Amniotic epithelial cell (primary cell): ENCODE measurements at places on chromosomes 16 and 17.

GRCh38 chr16:24540602-24541210 is 1.3 kb downstream of the RBBP6 start:
- DNase-seq: no peak

- DNase-seq: peak; percentile 96
These were observed 211.7 kb upstream of the CHMP6 start for GRCh38 chr17:80779961-80780380.

DNA sequence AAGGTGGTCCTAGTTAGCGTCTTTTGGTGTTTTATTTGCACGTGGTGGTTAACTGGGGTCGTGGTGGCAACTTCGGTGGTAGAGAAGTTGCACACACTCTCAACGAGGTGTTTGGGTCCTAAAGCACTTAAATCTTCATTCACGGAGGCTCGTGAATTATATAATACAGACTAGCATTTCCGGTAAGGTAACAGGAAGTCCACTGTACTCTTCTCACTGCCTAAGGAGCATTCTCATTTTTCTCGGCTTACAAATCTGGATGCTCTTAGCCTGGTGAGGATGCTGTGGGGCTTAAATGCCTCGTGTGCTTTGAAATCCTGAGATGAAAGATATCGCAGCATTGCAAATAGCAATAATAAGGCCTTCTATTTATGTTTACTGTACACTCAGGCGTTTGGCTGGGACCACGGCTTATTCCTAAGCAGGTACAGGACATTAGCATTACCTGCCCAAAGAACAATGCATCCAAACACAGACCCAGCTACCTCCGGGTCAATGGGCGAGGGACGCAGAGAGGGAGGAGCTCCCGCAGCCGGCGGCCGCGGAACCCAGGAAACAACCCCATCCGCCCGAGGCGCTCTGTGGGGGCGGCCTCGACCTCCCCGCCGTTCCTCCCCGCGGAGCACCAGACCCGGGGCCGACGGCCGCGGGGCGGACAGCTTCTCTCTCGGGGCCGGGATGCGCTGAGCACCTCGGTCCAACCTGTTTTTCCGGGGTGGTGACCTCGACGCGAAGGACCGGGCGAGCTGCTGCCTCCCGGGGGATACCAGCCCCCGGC is 856 bp downstream of the DNAJA2 start:
- DNase-seq: peak; percentile 33

DNA sequence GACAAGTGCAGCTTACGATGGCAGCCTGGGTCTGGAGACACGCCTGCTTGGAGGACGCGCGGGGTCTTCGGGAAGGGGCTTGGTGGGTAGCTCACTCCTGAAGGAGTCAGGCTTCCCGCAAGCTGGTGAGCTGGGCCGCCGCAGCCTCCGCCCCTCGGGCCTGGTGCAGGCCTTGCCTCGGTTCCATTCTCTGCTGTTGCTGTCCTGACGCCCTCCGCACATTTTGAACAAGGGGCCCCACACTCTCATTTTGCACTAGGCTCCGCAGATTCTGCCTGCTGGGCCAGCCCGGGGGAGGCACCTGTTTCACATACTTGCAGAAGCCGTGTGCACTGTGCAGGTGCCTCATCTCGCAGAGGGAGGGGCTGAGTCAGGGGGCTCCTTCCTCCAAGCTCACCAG is 31.9 kb upstream of the CBX4 start:
- no peak for DNase-seq

DNA sequence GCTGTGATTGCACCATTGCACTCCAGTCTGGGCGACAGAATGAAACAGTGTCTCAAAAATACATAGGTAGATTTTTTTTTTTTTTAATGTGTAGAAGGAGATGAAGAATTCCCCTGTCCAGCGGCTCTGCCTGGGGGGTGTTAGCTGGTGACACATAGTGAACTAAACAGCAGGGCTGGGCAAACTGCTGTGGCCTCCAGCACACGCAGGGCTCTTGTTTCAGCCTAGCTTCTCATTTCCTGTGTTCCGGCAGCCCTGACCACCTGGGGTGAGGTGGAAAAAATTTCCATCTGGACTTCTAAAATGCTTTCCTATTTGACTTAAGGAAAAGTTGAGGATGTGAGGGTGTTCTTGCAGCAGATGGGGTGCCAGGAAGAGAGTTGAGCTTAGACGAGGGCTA is 33.3 kb upstream of the RGS9 start:
- DNase-seq: no peak

GRCh38 chr17:17398188-17398942 is 78.4 kb upstream of the MED9 start:
- DNase-seq: peak; percentile 82

DNA sequence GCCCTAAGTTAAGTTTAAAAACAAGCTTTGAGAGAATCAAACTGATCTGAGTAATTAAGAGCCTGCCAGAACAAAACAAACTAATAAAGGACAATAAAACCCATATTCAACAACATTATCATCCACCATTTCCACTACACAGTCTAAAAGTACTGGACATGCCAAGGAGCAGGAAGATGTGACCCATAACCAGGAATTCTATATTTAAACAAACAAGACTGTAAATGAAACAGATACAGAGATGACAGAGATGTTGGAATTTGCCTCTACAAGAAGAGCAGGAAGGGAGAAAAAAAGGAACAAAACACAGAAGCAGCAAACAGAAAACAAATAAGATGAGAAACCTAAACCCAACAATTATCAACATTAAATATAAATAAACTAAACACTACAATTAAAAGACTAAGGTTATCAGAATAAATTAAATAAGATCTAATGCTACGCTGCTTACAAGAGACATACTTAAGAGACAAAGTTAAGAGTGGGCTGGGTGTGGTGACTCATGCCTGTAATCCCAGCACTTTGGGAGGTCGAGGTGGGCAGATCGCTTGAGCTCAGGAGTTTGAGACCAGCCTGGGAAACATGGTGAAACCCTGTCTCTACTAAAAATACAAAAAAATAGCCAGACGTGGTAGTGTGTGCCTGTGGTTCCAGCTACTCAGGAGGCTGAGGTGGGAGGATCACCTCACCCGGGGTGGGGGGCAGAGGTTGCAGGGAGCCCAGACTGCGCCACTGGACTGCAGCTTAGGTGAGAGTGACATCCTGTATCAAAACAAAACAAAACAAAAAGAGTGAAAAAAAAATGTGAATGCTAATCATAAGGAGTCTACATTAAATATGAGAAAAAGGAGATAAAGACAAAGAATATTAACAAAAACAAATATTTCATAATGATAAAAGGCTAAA is 50.6 kb downstream of the CREBBP start:
- DNase-seq: peak; percentile 39

GRCh38 chr17:19242926-19243325 is 5.8 kb downstream of the EPN2 start:
- no peak for DNase-seq

DNA sequence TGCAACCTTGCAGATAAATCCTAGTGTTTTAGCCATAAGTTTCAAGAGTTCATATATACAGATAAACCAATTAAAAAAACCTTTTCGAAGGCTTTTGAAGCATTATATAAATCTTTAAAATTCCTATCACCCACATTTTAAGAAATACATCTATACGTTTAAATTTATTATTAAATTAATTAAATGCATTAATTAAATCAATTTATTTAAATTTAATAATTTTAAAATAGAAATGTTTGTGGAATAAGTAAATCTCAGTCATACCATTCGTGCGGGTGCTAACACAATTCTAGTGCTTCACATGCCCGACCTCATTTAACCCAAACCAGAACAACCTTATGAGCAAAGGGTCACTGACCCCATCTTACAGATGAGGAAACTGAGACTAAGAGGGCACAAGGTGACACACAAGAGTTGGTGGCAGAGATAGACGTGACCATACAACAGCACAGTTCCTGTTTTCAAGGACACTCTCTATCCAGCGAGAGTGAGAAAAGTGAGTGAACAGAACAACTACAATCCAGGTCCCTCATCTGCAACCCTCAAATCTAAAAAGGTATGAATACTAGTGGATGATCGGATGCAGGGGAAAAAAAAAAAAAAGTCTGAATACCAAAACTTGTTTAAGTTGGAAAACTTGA is 1.4 kb downstream of the NSMCE1 start:
- no peak for DNase-seq
